ENCODE measurements at places on chromosomes 5 and 9.

GRCh38 chr5:72108202-72109061 is 1.2 kb downstream of the MAP1B start:
- H3K4me3 ChIP-seq = peak overlapping the region; percentile 94
- DNase-seq = peak; percentile 97
- H3K4me1 ChIP-seq = peaks cover 17% of the 10 kb centered on the region
- peak overlapping the region; percentile 100 for H3K27ac ChIP-seq
- peaks cover 40% of the 10 kb centered on the region for H3K27me3 ChIP-seq
- H3K36me3 ChIP-seq = peaks cover 24% of the 10 kb centered on the region

DNA sequence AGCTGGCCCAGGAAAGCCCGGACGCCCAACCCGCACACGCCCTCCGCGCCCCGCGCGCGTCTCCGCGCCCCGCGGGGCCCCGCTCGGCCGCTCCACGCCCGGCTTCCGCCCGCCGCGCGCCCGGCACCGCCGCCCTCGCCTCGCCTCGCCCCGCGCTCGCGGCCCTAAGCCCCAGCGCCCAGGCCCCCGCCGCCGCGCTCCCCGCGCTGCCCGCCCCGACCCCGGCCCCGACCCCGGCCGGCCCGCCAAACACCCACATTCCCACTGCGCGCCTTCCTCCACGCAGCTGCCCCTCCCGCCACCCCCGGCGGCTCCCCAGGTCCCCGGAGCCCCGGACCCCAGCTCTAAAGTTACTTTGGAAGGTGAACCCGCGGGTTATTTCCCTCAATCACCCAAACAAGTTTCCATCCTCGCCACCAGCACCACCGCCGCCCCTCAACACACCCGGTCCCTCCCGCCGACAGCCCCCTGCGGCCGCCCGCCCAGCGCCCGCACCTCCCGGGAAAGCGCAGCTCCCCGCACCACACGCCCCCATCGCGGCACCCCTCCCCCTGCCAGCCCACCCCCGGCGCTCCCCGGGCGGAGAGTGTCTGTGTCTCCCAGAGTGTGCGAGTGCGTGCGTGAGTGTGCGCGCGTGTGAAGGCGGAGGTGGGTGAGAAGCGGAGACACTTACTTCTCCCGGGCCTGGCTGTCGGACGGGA is 439 bp downstream of the SSBP2 start:
- peak overlapping the region; percentile 82 for H3K4me3 ChIP-seq
- peaks cover 5% of the 10 kb centered on the region for H3K27me3 ChIP-seq
- DNase-seq = no peak
- H3K27ac ChIP-seq = peak overlapping the region; percentile 72
- H3K4me1 ChIP-seq = peaks cover 30% of the 10 kb centered on the region

DNA sequence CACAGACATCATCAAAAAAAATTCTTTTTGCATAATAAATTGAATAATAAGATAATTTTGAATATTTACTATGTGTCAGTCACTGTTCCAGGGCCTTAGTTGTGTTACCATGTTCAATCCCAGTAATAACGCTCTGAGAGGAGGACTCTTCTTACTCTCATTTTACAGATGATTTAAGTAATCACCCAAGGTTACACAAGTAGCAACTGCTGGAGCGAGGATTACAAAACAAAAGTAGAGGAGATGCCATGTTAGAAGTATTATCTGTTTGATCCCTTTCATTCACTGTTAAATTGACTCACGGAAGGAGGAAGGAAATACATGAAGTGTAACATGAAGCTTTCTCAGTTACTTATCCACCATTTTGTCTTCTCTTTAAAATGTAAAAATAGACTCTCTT is 412.8 kb downstream of the NFIB start:
- H3K27ac ChIP-seq = no peak overlapping the region
- H3K4me1 ChIP-seq = no peaks in the 10 kb centered on the region
- no peak overlapping the region for H3K4me3 ChIP-seq
- no peaks in the 10 kb centered on the region for H3K27me3 ChIP-seq
- DNase-seq = no peak

- H3K36me3 ChIP-seq = no peaks in the 10 kb centered on the region
- DNase-seq = no peak
Measured at GRCh38 chr5:172444110-172444510, 10.2 kb downstream of the SH3PXD2B start.

DNA sequence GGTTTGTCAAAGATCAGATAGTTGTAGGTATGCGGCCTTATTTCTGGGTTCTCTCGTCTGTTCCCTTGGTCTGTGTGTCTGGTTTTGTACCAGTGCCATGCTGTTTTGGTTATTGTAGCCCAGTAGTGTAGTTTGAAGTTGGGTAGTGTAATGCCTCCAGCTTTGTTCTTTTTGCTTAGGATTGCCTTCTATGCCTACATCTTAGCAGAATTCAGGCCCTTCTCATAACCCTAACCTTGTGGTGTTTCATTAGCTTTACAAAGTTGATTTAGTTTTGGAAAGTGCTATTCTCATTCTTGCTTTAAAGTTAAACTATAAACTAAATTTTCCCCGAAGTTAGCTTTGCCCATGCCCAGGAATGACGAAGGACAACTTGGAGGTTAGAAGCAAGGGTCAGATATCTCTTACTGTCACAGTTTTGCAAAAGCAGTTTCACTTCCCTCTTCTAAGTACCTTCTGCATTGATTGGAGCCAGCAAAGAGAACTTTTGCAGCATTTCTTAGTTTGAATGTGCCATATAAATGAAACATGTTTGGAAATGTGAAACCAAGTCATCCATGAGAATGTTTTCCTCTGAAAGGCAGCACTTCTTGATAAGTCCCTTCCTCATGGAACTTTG is 274.3 kb upstream of the DMRT1 start:
- peaks cover 15% of the 10 kb centered on the region for H3K36me3 ChIP-seq
- H3K4me1 ChIP-seq = peaks cover 5% of the 10 kb centered on the region
- no peak for DNase-seq
- H3K27me3 ChIP-seq = peaks cover 6% of the 10 kb centered on the region

- no peak overlapping the region for H3K4me3 ChIP-seq
- no peaks in the 10 kb centered on the region for H3K36me3 ChIP-seq
- H3K27me3 ChIP-seq = no peaks in the 10 kb centered on the region
Measured at GRCh38 chr9:126885131-126885641, 24.7 kb downstream of the ZBTB34 start.

DNA sequence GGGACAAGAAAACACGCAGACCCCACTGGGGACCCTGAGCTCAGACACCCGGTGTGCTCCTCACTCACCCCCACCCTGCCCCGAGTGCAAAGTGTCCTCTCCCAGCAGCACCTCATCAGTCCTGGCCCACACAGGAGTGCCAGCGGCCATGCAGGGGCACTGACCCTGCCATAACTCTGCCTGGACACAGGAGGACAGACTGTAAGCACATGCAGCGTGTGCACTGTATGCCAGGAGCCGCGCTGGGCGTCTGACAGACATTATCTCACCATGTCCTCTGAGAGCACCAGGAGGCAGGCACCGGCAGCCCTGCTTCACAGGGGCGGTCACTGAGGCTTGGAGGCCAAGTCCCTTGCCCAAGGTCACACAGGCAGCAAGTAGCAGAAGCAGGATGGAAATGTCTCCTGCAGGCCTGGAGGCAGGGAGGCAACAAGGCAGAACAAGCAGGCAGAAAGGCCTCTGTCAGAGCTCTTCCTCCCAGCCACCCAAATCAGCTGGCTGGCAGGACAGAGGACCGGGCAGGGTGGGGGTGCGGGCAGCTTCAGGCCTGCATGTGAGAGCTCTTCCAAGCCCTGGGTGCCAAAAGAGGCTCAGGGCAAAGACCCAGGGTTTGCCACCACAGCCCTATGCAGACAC is 8.4 kb downstream of the EEIG1 start:
- no peak for DNase-seq
- H3K4me1 ChIP-seq = peaks cover 34% of the 10 kb centered on the region
- H3K4me3 ChIP-seq = no peak overlapping the region
- no peaks in the 10 kb centered on the region for H3K36me3 ChIP-seq
- peaks cover 14% of the 10 kb centered on the region for H3K27me3 ChIP-seq

- H3K4me1 ChIP-seq = no peaks in the 10 kb centered on the region
- no peak overlapping the region for H3K27ac ChIP-seq
- no peaks in the 10 kb centered on the region for H3K36me3 ChIP-seq
- H3K4me3 ChIP-seq = no peak overlapping the region
- no peaks in the 10 kb centered on the region for H3K27me3 ChIP-seq
Measured at GRCh38 chr5:56861893-56862485, 46.6 kb downstream of the MAP3K1 start.

DNA sequence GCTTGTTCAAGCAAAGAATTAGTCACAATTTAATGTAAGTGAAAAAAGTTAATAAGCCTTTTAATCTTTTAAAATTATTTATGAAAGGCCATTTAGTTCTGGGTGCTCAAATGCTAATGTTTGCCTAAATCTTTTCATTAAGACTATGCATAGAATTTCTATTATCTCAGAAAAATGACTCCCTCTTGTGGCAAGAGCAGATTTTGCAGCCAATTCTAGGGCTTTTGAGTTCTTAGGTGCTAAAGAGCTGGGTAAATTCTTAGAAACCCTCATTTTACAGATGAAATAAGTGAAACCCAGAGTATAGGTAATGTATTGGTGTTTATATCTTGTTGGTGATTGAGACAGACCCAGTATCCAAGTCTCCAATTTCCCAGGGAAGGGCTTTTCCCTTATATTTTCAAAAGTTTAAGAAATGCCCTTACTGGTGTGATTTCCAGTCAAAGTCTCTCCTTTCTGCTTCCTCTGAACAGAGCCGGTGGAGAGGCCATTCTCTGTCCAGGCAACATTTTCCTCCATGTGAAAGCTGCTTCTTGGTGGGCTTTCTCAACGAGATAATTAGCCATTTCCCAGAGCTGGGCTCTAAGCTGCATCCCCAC is 24.1 kb upstream of the PCSK5 start:
- H3K36me3 ChIP-seq = no peaks in the 10 kb centered on the region
- no peaks in the 10 kb centered on the region for H3K4me1 ChIP-seq
- no peaks in the 10 kb centered on the region for H3K27me3 ChIP-seq
- DNase-seq = peak; percentile 31
- H3K27ac ChIP-seq = no peak overlapping the region

GRCh38 chr9:17402309-17402708 is 176.6 kb upstream of the SH3GL2 start:
- no peak overlapping the region for H3K4me3 ChIP-seq
- no peaks in the 10 kb centered on the region for H3K36me3 ChIP-seq
- peaks cover 5% of the 10 kb centered on the region for H3K4me1 ChIP-seq

DNA sequence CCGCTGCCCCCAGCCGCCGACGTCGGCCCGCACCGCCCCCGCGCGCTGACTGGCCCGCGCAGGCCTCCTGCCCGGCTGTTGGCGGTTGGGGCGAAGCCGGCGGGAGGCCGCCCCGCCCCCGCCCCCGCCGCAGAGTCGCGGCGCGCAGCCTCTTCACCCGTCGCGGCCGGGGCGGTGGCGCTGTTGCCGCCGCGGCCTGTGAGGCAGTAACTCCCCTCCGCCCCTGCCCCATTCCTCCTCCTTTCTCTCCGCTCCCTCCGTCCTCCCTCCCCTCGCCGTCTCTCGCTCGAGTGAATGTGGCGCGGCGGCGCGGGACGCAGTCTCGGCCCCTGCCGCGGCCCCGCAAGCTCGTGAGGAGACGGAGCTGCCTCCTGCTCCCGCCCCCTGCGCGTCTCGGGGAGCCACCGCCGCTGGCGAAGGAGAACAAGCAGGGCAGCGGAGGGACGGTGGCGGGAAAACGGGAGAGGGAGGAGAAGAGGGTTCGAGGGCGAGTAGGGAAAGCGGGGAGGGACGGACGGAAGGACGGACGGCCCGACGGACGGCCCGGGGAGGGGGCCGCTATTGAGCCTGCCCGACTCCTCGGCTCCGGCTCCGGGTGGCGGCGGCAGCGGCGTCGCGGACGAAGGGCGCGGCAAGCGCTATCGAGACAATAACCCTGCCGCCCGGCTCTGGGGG is 637 bp upstream of the ERBIN start:
- H3K4me3 ChIP-seq = peak overlapping the region; percentile 85
- H3K27me3 ChIP-seq = peaks cover 11% of the 10 kb centered on the region
- peak overlapping the region; percentile 77 for H3K27ac ChIP-seq
- DNase-seq = peak; percentile 88
- no peaks in the 10 kb centered on the region for H3K36me3 ChIP-seq

- peaks cover 12% of the 10 kb centered on the region for H3K4me1 ChIP-seq
- no peak for DNase-seq
- no peaks in the 10 kb centered on the region for H3K36me3 ChIP-seq
- peak overlapping the region; percentile 30 for H3K4me3 ChIP-seq
Measured at GRCh38 chr9:133734590-133735414, 3.4 kb downstream of the SARDH start.

- no peak overlapping the region for H3K4me3 ChIP-seq
- no peak for DNase-seq
- no peaks in the 10 kb centered on the region for H3K27me3 ChIP-seq
- H3K27ac ChIP-seq = no peak overlapping the region
- H3K36me3 ChIP-seq = no peaks in the 10 kb centered on the region
Measured at GRCh38 chr5:110612794-110613247, 113.7 kb downstream of the TMEM232 start.

DNA sequence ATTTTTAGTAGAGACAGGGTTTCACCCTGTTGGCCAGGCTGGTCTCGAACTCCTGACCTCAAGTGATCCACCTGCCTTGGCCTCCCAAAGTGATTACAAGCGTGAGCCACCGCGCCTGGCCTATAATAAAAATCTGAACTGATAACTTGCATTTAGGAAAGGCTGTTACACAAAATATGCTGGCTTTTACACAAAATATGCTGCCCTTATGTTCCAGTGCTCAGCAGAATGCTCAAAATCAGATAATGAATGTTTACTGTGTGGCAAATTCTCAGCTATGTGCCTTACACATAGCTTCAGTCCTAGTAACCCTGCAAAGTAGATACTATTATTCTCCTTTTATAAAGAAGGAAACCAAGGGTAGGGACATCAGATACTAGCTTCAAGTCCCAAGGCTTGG is 141.3 kb upstream of the MSX2 start:
- H3K4me1 ChIP-seq = no peaks in the 10 kb centered on the region
- no peaks in the 10 kb centered on the region for H3K27me3 ChIP-seq
- H3K4me3 ChIP-seq = no peak overlapping the region
- H3K36me3 ChIP-seq = no peaks in the 10 kb centered on the region
- no peak for DNase-seq
- no peak overlapping the region for H3K27ac ChIP-seq

GRCh38 chr9:101860920-101861319 is 122.5 kb upstream of the GRIN3A start:
- no peak overlapping the region for H3K4me3 ChIP-seq
- H3K36me3 ChIP-seq = no peaks in the 10 kb centered on the region
- no peak for DNase-seq
- H3K27ac ChIP-seq = no peak overlapping the region

DNA sequence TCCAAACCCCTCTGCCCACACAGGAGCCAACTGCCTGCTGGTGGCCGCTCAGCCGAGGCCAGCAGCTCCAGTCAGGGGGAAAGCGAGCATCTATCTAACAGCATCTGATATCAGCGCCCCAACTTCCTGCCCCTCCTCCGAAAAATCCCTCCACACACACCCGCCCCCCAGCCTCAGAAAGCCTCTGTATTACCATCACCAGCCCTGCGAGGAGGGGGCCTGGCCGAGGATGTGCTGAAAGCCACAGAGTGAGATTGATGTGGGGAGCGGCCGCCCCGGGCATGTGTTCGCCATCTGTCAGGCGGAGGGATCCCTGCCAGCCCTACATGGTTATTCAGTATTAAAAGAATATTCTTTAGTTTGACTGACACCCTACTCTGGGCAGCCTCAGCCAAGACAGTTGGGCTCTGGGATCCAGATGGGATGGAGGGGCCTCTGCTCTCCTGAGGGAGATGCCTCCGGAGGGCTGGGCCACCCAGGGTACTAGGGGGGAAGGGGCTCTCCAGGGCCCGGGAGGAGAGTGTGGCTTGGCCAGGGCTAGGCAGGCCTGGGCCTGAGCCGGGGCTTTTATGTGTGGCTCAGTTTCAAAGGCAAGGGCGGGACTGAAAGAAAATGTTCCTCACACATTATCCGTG is 98.0 kb downstream of the HSD17B3 start:
- DNase-seq = peak; percentile 48
- H3K4me3 ChIP-seq = peak overlapping the region; percentile 30
- peak overlapping the region; percentile 91 for H3K27ac ChIP-seq
- peaks cover 6% of the 10 kb centered on the region for H3K27me3 ChIP-seq
- no peaks in the 10 kb centered on the region for H3K36me3 ChIP-seq
- H3K4me1 ChIP-seq = peaks cover 22% of the 10 kb centered on the region

Data from glutamatergic neuron (in vitro differentiated cells).